ENCODE measurements at places on chromosomes 1 and 21. TPM values are rescaled to one million over a fixed set of nuclear protein-coding genes. Genes with fewer than 3 reads are reported as not detected.

DNA sequence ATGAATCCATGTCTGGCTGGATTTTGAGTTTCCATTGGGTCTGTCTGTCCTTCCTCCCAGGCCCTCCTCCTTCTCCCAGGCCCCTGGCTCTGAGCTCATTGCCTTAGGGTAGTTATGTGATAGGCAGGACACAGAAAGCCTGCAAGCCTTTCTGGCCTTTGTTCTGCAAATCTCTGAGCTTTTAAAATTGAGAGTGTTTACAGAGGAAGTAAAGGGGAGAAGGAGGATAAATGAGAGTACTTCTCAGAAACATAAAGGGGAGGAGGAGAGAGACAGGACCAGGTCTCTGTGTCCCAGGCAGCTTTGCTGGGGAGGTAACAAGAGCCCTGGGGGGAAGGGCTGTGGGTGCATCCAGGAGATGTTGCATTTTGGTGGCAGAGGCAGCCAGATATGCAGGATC, 126.7 kb downstream of the FOXD2 start:
- no peak for DNase-seq
- H3K4me3 ChIP-seq, result no peak overlapping the region
- H3K36me3 ChIP-seq, result no peaks in the 10 kb centered on the region
- H3K27ac ChIP-seq, result no peak overlapping the region
- H3K27me3 ChIP-seq, result peaks cover 2% of the 10 kb centered on the region
- H3K4me1 ChIP-seq, result no peaks in the 10 kb centered on the region

GRCh38 chr1:182331387-182331786, 60.2 kb downstream of the GLUL start:
- no peak overlapping the region for H3K4me3 ChIP-seq
- no peaks in the 10 kb centered on the region for H3K27me3 ChIP-seq
- no peaks in the 10 kb centered on the region for H3K36me3 ChIP-seq
- no peaks in the 10 kb centered on the region for H3K4me1 ChIP-seq
- H3K27ac ChIP-seq, result no peak overlapping the region

- no peaks in the 10 kb centered on the region for H3K4me1 ChIP-seq
- no peaks in the 10 kb centered on the region for H3K36me3 ChIP-seq
- no peak overlapping the region for H3K27ac ChIP-seq
Measured at GRCh38 chr1:225319871-225320270, 108.0 kb downstream of the LBR start.

- H3K27ac ChIP-seq, result peak overlapping the region; percentile 49
- H3K27me3 ChIP-seq, result no peaks in the 10 kb centered on the region
Measured at GRCh38 chr1:67710417-67710816, 25.4 kb downstream of the GADD45A start.

GRCh38 chr1:30418061-30418938, 305.1 kb downstream of the MATN1 start:
- no peaks in the 10 kb centered on the region for H3K36me3 ChIP-seq
- H3K27me3 ChIP-seq, result no peaks in the 10 kb centered on the region
- H3K27ac ChIP-seq, result no peak overlapping the region
- no peaks in the 10 kb centered on the region for H3K4me1 ChIP-seq
- H3K4me3 ChIP-seq, result no peak overlapping the region

Gene LCE3E
- not detected for total RNA-seq

GRCh38 chr1:89959719-89960118, 35.2 kb upstream of the ZNF326 start:
- no peak for DNase-seq
- no peaks in the 10 kb centered on the region for H3K36me3 ChIP-seq
- H3K4me1 ChIP-seq, result peaks cover 6% of the 10 kb centered on the region
- H3K27me3 ChIP-seq, result no peaks in the 10 kb centered on the region

DNA sequence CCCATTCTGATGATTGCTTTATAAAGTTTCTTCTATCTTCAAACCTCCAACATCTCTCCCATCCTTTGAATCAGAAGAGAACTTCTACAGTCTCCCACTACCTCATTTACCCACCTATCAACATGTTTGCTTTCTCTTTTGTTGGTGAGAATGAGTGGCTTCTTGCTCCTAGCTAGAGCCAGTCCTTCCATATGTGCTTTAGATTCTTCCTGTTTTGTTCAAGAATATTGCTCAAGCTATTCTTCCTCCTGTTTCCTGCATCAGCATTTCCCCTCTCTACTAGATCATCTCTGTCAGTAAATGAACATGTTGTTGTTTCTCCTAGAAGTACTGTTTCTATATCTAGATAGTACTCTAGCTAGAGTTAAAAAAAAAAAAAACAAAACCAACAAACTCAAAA, 6.3 kb downstream of the ATF6 start:
- H3K4me1 ChIP-seq, result no peaks in the 10 kb centered on the region
- no peak overlapping the region for H3K27ac ChIP-seq
- DNase-seq, result no peak
- H3K36me3 ChIP-seq, result no peaks in the 10 kb centered on the region

GRCh38 chr1:6180707-6181311, 688 bp upstream of the CHD5 start:
- H3K27me3 ChIP-seq, result peaks cover 50% of the 10 kb centered on the region
- no peak for DNase-seq
- H3K36me3 ChIP-seq, result peaks cover 11% of the 10 kb centered on the region
- H3K4me3 ChIP-seq, result no peak overlapping the region

DNA sequence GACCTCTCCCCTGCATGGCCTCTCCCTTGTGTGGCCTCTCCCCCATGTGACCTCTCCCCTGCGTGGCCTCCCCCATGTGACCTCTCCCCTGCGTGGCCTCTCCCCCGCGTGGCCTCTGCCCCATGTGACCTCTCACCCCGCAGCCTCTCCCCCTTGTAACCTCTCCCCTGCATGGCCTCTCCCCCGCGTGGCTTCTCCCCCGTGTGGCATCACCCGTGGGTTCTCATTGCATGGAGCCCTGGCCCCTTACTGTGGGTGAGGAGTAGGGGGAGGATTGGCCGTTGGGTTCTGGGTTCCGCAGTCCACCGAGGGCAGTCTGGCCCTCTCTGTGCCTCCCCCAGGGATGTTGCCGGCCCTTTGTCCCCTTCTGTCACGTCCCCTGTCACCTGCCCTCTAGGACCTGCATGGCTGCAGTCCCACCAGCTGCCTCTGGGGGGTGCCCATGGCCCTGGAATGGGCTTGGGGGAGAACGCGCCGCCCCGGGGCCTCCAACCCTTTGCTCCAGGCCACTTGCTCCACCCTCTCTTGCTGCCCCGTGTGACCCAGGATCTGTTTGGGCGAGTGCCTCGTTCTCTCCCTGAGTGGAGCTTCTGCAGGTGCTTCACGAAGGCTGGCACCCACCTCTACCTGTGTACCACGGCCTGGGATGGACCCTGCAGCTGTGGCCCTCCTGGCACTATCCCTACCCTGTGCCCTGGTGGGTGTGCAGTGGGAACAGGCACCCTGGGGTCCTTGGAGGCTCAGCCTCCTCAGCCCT, 21.3 kb downstream of the RRP1 start:
- H3K4me3 ChIP-seq, result no peak overlapping the region
- H3K27ac ChIP-seq, result no peak overlapping the region
- DNase-seq, result peak; percentile 44
- peaks cover 4% of the 10 kb centered on the region for H3K36me3 ChIP-seq

- no peak overlapping the region for H3K4me3 ChIP-seq
- H3K27me3 ChIP-seq, result no peaks in the 10 kb centered on the region
- H3K27ac ChIP-seq, result peak overlapping the region; percentile 68
- peaks cover 45% of the 10 kb centered on the region for H3K36me3 ChIP-seq
Measured at GRCh38 chr1:151311589-151312331, 15.5 kb downstream of the PI4KB start.

GRCh38 chr1:222187566-222188332, 360.2 kb downstream of the HHIPL2 start:
- H3K4me3 ChIP-seq, result no peak overlapping the region
- no peaks in the 10 kb centered on the region for H3K4me1 ChIP-seq
- no peak for DNase-seq
- H3K36me3 ChIP-seq, result no peaks in the 10 kb centered on the region

Gene MAP3K21
- 0.18 TPM for total RNA-seq

GRCh38 chr1:50060279-50060678, 36.5 kb upstream of the AGBL4 start:
- H3K27me3 ChIP-seq, result no peaks in the 10 kb centered on the region
- DNase-seq, result no peak
- no peak overlapping the region for H3K4me3 ChIP-seq
- H3K4me1 ChIP-seq, result no peaks in the 10 kb centered on the region

GRCh38 chr1:111227851-111228747, 586 bp downstream of the CHI3L2 start:
- peaks cover 12% of the 10 kb centered on the region for H3K4me1 ChIP-seq
- H3K4me3 ChIP-seq, result no peak overlapping the region
- DNase-seq, result peak; percentile 93
- no peaks in the 10 kb centered on the region for H3K27me3 ChIP-seq
- H3K27ac ChIP-seq, result peak overlapping the region; percentile 66

DNA sequence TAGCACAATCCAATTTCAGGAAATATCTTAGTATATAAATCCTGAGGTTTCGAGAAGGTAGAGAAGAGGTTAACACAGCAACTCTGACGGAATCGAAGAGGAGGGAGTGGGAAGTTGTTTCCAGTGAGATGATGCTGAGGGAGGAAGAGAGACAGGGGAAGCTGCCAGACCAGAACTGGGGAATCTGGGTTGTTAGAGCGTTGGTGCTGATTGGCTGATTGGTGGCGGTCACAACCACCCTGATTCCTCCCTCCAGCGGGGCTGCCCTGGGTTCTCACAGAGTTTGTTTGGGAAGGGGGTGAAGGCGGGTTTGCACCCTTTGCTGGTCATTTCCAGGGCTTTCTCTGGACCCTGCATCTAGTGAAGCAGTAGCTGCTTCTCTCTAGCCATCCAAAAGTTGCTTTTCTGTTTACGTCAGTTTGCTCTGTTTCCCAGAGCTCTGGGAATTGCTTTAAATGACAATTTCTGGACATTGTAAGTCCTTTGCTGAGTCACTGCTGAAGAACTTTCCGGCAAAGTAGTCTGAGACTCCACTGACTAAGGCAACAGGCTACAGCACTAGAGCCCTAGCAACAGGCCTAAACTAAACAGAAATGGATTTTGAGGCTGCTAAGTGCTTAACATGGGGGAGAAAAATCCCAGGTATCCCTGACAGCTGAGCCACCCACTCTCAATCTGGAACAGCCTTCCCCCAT, 90.1 kb downstream of the TENT5C start:
- no peaks in the 10 kb centered on the region for H3K27me3 ChIP-seq
- H3K4me1 ChIP-seq, result peaks cover 21% of the 10 kb centered on the region
- DNase-seq, result peak; percentile 96
- H3K4me3 ChIP-seq, result peak overlapping the region; percentile 26
- peak overlapping the region; percentile 89 for H3K27ac ChIP-seq

Gene EDN2
- total RNA-seq, result not detected

- no peak overlapping the region for H3K27ac ChIP-seq
- H3K36me3 ChIP-seq, result no peaks in the 10 kb centered on the region
- no peak for DNase-seq
Measured at GRCh38 chr1:209072481-209072880, 511.0 kb upstream of the CAMK1G start.

Gene SYT14
- 1.4 TPM for total RNA-seq

Gene DCST1
- not detected for total RNA-seq

Gene SPRR1B
- total RNA-seq, result not detected

GRCh38 chr1:205382561-205382960, 25.8 kb upstream of the KLHDC8A start:
- peaks cover 22% of the 10 kb centered on the region for H3K27me3 ChIP-seq
- no peaks in the 10 kb centered on the region for H3K4me1 ChIP-seq
- no peak overlapping the region for H3K4me3 ChIP-seq

DNA sequence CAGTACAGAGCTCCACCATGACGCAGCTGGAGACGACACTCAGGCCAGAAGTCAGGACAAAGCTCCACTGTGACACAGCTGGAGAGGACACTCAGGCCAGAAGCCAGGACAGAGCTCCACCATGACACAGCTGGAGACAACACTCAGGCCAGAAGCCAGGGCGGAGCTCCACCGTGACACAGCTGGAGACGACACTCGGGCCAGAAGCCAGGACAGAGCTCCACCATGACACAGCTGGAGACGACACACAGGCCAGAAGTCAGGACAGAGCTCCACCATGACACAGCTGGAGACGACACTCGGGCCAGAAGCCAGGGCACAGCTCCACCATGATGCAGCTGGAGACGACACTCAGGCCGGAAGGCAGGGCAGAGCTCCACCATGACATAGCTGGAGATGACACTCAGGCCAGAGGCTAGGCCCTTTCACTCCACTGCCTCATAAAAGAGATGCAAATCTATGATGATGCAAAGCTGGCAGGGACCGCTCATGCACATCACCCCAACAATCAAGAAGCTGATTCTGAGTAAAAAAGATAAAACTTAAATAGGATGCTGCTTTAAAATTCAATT, 13.6 kb upstream of the OR2B11 start:
- H3K27me3 ChIP-seq, result no peaks in the 10 kb centered on the region
- no peak for DNase-seq
- H3K27ac ChIP-seq, result no peak overlapping the region
- no peak overlapping the region for H3K4me3 ChIP-seq

Gene CHI3L1
- total RNA-seq, result 0.28 TPM

DNA sequence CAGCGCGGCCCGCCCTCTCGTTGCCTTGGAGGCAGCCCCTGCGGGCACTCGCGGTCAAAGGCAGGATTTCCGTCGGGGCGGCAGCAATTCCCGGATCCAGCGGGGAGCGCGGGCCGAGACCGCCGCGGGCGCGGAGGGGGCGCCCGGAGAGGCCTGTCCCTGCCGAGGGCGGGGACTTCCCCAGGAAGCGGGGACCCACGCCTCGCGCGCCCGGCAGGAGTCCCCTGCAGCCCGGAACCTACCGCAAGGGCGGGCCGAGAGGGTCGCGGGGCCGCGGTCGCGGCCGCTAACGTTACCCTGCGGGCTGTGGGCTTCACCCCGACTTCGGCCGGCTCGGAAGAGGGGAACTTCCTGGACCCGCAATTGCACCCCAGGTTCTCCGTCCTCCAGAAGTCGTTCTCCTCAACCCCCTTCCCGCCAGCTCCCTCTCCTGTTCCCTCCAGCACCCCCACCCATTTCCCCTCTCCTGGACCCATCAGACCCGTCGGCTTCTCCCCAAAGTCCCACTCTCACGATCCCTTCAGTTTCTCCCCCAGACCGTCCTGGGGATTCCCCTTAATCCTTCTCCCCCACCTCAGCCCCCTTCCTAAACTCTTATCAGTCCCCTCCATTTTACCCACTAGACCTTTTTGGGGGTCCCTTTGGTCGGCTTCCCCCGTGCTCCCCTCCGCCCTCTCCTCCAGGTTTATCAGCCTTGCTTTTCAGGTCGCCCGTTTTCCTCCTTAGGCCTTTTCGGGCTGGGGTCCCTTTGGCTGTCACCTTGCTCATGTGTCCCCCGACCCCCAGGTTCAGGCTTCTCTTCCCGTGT, 604 bp downstream of the FGR start:
- H3K4me3 ChIP-seq, result peak overlapping the region; percentile 2
- H3K36me3 ChIP-seq, result no peaks in the 10 kb centered on the region
- DNase-seq, result no peak
- no peak overlapping the region for H3K27ac ChIP-seq

All from IMR-90 (cell line).